Left cardiac atrium (tissue), 4 donors: ENCODE measurements at places on chromosomes 11 and 22. TPM values are rescaled to one million over a fixed set of nuclear protein-coding genes. Genes with fewer than 3 reads are reported as not detected.

The SLC25A45 gene
- total RNA-seq: 4.1 TPM

The OR51B6 gene
- not detected for total RNA-seq

The TMPRSS13 gene
- total RNA-seq: 0.15 TPM

The SLC6A5 gene
- total RNA-seq: not detected

The OR10A4 gene
- total RNA-seq: not detected

DNA sequence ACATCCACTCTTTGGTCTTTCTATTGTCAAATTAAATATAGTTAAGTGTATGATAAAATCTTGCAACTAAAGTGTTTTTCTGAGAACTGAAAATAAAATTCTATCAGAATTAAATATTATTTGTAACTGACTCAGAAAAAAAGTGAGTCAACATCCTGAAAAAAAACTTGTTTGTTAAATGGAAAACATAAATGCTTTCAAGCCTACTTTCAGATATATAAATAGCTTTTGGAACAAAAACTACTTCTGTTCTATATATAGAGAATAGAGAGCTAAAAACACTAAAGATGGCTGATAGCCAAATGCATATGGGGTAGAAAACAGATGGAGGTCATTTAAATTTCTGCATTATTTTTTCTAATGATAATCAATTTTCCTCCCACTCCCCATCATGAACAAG is 61.8 kb downstream of the PIK3C2A start:
- DNase-seq: no peak

GRCh38 chr11:96155627-96156378 is 187.2 kb downstream of the MAML2 start:
- DNase-seq: peak; percentile 82

GRCh38 chr11:60528934-60529333 is 13.7 kb downstream of the MS4A13 start:
- no peak for DNase-seq

The OR51E1 gene
- total RNA-seq: 0.34 TPM

DNA sequence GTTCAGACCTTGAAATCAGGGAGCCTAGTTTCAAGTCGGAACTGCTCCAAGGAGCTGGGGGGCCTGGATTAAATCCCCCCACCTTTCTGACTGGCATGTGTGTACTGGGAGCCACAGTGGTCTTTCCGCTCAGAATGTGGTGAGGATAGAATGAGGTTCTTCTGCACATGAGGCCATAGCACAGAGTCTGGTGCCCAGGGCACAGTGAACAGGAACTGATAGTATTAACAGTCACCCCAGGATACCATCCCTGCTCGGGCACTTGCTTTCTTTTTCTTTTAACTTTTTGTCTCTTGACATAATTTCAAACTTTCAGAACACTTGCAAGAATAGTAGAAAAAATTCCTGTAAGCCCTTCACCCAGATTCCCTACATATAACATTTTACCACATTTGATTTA is 28.8 kb downstream of the LMO1 start:
- no peak for DNase-seq

The CYTH4 gene
- 12.7 TPM for total RNA-seq

GRCh38 chr11:20274031-20274430 is 89.5 kb upstream of the HTATIP2 start:
- DNase-seq: no peak

The PGA3 gene
- 0.97 TPM for total RNA-seq

DNA sequence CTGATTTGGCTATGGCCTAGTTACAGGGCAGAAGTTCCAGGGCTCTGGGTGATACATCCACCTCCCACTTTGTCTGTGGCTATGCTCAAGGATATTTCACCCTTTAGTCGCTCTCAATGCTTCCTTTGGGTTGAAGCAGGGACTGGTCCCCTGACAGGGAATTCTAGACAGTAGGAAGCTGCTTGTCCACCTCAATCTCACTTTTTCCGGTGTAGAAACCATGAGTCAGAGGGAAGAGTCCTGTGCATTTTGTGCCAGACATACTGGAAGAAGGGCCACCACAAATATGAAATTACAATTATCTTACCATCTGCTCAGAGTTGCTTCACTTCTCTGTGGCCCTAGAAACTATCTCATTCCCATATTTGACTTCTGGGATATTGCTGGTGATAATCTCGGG is 413.7 kb upstream of the FAT3 start:
- DNase-seq: no peak

The MUC5AC gene
- total RNA-seq: not detected

- no peak for DNase-seq
These were observed 1.0 kb downstream of the LYVE1 start for GRCh38 chr11:10567446-10567845.

DNA sequence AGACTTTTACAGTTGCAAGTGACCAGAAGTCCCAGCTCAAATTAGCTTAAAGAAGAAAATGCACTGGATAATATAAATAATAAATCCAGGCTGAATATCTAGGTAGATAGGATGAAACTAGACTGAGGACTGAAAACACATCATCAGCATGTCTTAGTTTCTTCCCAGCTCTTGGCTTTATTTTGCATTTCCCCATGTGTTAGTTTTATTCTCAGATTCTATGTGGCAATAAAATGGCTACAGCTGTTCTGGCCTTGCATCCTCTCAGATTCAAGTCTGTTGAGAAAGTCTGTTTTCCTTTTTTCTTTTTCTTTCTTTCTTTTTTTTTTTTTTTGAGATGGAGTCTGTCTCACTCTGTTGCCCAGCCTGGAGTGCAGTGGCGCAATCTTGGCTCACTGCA is 22.6 kb upstream of the CAT start:
- no peak for DNase-seq

DNA sequence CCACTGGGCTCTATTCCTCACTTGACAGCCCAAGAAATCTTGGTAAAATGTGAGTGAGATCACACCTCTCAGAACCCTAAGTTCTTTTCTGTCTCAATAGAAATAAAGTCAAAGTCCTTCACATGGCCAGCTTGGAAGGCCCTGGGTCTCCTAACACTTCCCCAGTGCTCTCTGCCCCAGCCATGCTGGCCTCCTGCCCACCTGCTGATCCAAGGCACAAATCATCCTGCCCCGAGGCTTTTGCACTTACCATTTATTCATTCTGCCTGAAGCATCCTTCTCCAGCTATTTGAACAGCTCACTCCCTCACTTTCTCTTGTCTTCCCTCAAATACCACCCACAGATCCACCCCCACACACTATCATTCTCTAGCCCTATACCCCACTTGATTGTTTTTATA is 26.4 kb downstream of the ISX start:
- no peak for DNase-seq

GRCh38 chr22:19128009-19128401 is 3.1 kb upstream of the TSSK2 start:
- no peak for DNase-seq

DNA sequence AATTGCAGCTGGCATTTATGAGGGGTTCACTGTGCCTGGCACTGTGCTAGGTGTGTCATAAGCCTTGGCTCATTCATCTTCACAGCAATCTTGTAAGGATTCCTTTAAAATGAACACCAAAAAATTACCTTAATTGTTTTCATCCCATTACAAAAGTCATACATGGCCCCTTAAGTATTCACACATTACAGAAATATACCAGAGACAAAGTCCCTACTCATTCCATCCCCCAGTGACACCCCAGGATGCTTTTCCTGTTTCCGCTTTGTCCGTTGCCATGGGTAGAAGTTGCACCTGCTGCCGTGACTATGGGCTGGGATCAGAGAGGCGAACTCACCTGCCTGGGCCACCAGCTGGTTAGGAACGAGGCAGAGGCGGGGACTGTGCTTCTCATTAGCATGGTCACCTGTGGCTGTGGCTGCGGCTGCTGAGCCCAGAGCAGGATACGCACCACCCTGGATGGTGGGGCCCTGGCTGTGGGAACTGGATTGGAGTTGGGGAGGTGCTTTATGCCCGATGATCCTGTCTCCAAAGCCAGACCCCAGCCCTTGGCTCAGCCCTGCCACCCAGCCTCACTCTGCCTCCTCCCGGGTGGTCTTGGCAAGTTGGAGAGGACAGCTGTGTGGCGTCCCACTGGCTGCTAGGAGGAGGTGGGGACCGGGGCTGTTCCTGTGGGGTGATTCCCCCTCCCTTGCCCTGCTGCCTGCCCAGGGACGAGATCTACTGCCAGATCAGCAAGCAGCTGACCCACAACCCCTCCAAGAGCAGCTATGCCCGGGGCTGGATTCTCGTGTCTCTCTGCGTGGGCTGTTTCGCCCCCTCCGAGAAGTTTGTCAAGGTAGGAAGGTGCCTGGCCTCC is 60.8 kb downstream of the MYO7A start:
- DNase-seq: no peak

- no peak for DNase-seq
These were observed 7.6 kb upstream of the NUCB2 start for GRCh38 chr11:17268902-17269301.

DNA sequence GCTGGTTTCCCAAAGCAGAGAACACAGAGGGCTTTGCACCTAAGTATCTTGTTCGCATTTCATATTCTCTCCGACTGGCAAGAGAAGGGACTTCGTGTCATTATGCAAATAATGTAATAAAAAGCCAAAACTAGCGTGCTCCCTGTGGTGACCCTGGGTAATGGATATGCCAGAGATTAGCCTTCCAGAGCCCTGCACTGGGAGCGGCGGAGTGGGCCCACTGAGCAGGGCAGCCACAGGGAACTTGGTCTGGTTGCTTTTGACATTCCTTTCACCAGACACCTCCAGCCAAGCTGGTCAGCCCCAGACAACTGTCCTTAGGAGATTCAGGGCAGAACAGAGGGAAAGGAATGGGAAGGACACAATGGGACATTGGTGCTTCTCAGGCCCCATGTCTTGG is 56.1 kb downstream of the FLI1 start:
- DNase-seq: no peak

The MIOX gene
- not detected for total RNA-seq

GRCh38 chr22:49619301-49619700 is 208.4 kb downstream of the BRD1 start:
- no peak for DNase-seq

DNA sequence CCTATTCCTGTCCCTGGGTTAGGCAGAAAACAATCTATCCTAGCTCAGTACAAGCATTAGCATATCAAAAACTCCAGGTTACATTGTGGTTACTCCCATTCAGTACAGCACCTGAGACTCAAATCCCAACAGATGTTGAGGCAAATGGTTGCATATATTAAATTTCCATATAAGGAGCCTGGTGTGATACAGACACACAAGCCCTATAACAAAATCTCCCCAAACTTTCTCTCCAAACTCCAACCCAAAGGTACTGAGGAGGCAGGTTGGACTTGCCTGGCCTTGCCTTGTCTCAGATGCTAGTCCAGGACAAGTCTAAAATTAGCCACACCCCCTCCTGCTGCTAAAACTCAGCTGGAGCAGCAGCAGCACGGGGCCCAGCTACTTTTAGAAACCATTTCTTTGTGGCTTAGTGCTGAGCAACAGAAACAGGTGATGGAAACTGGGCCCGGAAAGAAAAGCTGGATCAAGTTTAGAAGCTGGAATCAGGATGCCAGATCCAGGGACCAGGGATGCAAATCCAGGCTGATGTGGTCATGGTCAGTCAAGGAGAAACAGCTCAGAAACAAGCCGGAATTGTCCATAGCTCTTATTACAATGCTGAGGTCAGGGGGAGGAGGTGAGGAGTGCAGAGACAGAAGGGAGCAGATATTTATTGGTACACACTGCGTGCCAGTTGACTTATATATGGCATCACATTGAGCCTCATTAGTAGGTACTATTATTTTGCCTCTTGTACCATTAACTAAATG is 73.7 kb upstream of the AMOTL1 start:
- DNase-seq: no peak

The MUC6 gene
- total RNA-seq: not detected

DNA sequence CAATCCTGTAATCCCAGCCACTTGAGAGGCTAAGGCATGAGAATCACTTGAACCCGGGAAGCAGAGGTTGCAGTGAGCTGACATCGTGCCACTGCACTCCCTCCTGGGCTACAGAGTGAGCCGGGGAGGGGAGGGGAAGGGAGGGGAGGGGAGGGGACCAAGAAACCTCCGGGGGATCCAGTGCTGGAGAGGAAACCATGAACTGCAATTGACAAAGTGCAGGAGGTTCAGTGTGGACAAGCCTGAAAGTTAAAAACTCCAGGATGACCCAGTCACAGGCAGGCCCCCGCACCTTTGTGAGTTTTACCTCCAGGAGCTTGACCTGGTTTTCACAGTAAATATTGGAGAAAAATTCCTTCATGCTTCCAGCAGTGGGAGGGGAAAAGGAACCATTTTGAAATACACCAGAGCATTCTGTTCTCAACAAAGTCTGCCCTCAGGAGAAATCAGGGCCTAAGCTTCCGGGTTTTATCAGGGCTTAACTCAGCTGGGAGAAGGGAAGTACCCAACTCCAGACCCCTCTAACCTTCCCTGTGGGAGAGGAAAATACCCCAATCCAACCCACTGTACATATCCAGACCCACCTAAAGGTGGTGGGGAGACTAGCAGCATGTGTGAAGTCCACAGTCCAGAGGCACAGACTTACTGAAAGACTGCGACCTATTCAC is 15.5 kb upstream of the ZFTA start:
- DNase-seq: no peak

GRCh38 chr11:127843483-127844396 is 743.6 kb downstream of the ETS1 start:
- DNase-seq: peak; percentile 77

- no peak for DNase-seq
These were observed 306.8 kb downstream of the CNTN5 start for GRCh38 chr11:99327527-99327926.

- no peak for DNase-seq
These were observed 997.5 kb downstream of the TBC1D22A start for GRCh38 chr22:47759909-47760308.

GRCh38 chr11:118657238-118657637 is 22.2 kb downstream of the TREH start:
- DNase-seq: no peak

DNA sequence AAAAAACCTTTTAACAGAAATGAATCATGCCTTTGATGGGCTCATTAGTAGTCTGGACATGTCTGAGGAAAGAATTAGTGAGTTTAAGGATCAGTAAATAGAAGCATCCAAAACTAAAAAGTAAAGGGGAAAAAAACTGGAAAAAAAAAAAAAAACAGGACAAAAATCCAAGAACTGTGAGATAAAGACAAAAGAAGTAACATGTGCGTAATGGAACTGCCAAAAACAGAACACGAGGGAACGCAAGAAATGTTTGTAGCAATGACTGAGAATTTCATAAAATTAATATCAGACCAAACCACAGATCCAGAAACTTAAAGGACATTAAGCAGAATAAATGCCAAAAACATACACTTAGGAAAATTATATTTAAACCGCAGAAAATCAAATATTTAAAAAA is 77.4 kb downstream of the MS4A13 start:
- DNase-seq: no peak

- no peak for DNase-seq
These were observed 279.9 kb downstream of the TENM4 start for GRCh38 chr11:79160791-79161403.

DNA sequence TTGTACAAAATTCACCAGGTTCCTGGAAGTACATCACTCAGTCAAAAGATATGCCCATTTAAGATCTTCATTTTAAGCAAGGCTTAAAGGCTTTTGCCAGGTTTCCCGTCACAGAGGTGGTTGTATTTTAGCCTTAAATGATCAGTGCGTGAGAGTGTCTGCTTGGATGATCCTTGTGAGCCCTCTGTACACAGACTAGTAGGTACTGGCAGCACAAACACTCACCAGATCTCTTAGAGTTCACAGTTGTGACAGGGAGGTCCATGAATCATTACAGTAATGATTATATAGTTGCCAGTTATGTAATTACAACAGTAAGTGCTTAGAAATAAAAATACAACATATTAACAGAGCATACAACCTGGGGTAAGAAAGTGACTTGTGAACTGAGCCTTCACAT is 84.2 kb upstream of the SLC25A18 start:
- DNase-seq: no peak

- no peak for DNase-seq
These were observed 137.8 kb downstream of the KIRREL3 start for GRCh38 chr11:126862664-126863243.
